NCI-H1092 treated with DMSO at 0.1 percent for 48 hours (cell line): ENCODE measurements at places on chromosomes 5 and 9.

- DNase-seq, result no peak
These were observed 170.5 kb downstream of the NDUFS4 start for GRCh38 chr5:53730943-53731342.

DNA sequence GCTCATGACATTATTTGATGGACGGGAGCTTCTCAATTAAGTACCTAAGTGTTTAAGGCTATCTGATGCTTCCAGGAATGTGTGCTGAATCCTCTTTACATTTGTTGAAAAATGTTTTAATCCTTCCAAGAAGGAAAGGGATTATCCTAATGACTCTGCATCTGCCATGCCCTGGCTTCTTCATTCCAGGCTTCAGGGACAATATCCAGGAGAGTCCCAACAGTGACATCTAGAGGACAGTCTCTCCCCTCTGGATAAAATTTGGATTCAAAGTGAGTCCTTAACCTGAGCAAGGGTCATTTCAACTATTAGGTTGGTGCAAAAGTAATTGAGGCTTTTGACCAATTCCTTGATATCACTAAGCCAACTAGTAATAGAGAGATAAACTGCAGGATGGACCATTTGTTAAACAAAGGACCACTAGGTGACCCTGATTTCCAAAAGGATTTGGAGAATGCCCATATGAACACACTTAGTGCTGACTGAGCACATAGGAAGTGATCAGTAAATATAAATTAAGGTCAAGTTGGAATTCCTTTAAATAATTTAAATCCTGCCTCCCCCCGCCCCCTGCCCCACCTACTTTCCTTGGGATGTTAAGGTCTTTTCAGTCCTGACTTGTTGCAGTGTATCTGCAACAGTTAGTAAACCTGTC is 19.1 kb downstream of the TNFSF8 start:
- DNase-seq, result peak; percentile 65

- peak; percentile 25 for DNase-seq
These were observed 13.1 kb upstream of the IFNA14 start for GRCh38 chr9:21252721-21253547.

GRCh38 chr5:146173597-146173996 is 8.9 kb downstream of the LARS1 start:
- DNase-seq, result no peak

DNA sequence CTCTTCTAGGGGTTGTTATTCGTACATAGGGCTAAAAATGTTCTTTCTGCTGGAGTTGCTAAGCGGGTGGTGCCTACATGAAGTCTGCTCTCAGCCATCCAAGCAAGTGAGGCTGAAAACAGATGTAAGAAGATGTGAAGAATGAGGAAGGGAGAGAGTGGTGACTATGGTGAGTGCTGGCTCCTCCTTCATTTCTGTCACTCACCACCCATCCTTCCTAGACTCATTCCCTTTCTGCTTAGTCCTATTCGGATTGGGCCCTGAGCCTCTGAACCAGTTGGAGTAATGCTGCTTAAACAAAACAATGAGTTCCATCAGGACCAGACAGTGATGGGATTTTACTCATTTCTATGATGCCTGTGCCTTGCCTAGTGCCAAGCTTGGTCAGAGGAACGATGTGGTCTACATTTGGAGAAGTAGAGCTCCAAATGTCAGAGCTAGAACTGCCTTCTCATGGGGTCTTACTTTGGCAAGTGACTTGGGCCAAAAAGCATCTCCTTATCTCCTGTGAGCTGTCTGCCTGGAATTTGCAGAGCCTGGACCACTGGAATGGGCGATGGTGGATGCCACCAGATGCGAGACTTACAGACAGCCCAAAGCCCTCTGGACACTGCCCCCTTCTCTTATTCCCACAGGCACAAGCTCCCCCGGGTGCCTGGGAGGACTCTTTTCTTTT is 192.9 kb downstream of the FBXL7 start:
- no peak for DNase-seq

- DNase-seq, result no peak
These were observed 176.1 kb upstream of the HMHB1 start for GRCh38 chr5:143635888-143636287.

DNA sequence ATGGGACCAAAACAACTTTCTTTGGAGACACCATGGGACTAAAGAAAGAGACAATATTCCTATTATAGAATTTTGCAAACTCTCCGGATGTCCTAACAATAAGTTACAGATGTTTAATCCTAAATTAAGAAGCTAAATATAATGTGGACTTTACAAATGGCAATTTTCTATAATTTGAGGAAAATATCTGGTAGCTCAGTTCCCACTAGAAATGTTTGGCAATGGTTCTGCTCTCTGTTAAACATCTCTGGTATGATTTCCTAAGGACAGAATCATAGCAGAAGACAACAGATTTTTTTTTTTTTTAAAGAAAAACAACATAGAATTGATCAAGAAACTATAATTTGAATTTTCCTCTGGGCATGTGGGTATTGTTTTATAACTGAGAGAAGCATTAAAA is 232.8 kb downstream of the ENC1 start:
- DNase-seq, result no peak

- DNase-seq, result no peak
These were observed 72.5 kb downstream of the MRPS30 start for GRCh38 chr5:44881266-44881665.

DNA sequence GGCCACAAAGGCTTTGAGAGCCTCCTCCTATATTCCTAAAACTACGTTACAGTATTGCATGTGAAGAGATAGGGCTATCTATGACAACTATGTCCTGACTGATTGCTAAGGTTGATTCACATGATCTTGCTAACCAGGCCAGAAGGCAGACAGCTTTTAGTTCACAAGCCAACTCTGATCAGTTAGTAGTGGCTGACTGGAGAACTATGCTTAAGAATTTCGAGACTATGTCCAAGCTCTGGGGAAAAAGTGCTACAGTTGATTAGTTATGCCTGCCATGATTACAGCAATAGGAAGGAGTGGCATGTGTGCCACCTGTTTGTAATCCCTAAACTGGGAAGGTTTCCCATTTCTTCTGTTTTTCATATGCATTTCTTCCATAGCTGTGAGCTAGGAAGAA is 223.4 kb downstream of the DOCK8 start:
- no peak for DNase-seq

- DNase-seq, result no peak
These were observed 514.1 kb upstream of the MEF2C start for GRCh38 chr5:89397096-89397495.

DNA sequence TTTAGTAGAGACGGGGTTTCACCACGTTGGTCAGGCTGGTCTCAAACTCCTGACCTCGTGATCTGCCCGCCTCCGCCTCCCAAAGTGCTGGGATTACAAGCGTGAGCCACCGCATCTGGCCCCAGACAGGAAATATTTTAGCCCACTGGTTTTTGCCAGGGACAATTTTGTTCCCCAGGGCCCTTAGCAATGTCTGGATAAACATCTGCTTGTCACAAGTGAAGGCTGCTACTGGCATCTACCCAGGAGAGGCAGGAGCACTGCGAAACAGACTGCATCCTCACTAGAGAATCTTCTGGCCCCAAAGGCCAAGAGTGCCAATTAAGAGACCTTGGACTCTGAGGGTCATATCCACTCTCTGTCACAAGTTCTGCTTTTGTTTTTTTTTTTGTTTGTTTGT is 2.4 kb upstream of the TPRN start:
- DNase-seq, result no peak

DNA sequence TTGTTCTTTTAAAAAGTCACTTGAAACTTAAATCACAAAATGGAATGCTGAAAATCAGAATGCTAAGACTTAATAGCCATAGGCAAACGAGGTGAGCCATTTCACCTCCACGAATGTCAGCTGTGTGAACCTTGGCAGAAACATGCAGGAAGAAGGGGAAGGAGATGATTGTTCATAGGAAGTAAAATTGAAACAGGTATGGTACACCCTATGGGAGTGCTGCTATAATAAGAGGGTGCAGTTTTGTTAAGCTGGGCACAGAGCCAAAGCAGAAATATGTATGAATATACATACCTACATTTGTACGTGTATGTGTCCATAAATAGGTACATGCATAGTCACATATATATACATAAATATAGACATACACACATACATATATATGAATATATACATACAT is 51.0 kb upstream of the SPINK5 start:
- no peak for DNase-seq

GRCh38 chr5:103452089-103452488 is 110.5 kb downstream of the NUDT12 start:
- no peak for DNase-seq

GRCh38 chr9:99559776-99560175 is 261.9 kb upstream of the NR4A3 start:
- DNase-seq, result no peak

GRCh38 chr9:69658987-69659675 is 13.0 kb downstream of the APBA1 start:
- DNase-seq, result no peak

- no peak for DNase-seq
These were observed 2.3 kb upstream of the TNIP1 start for GRCh38 chr5:151083081-151083676.

GRCh38 chr9:128805661-128806060 is 12.6 kb upstream of the ENDOG start:
- DNase-seq, result no peak

- no peak for DNase-seq
These were observed 1.7 kb upstream of the PTPN3 start for GRCh38 chr9:109499631-109500410.

DNA sequence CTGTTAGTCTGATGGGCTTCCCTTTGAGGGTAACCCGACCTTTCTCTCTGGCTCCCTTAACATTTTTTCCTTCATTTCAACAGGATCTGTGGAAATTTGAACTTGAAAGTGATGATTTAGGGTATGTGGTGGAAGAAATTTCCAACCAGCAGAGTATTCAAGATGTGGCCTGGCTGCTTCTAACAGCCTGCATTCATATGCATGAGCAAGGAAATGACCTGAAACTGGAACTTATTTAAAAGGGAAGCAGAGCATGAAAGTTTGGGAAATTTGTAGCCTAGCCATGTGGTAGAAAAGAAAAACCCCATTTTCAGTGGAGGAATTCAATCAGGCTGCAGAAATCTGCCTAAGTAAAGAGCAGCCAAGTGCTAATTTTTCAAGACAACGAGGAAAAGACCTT is 41.7 kb downstream of the UNC13B start:
- no peak for DNase-seq

- no peak for DNase-seq
These were observed 4.8 kb downstream of the ZNF483 start for GRCh38 chr9:111529787-111530186.

DNA sequence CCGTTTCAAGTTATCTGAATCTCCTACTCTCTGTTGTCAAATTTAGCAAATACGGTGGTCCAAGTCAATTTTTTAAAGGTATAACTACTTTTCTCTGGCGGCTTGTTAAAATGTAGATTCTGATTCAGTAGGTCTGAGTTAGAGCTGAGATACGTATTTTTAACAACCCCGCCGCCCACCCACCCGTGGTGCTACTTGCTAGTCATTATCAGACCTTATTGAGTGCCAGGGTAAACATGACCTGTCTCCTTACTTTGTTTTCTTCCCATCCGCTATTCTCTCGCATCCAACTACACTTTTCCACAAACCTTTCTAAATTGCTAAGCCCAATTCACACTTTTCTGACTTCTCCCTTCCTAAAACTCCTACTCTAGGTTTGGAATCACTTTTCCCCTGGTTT is 694 bp upstream of the PLAA start:
- DNase-seq, result peak; percentile 41

- DNase-seq, result peak; percentile 89
These were observed 1.4 kb upstream of the CIZ1 start for GRCh38 chr9:128192601-128193371.

DNA sequence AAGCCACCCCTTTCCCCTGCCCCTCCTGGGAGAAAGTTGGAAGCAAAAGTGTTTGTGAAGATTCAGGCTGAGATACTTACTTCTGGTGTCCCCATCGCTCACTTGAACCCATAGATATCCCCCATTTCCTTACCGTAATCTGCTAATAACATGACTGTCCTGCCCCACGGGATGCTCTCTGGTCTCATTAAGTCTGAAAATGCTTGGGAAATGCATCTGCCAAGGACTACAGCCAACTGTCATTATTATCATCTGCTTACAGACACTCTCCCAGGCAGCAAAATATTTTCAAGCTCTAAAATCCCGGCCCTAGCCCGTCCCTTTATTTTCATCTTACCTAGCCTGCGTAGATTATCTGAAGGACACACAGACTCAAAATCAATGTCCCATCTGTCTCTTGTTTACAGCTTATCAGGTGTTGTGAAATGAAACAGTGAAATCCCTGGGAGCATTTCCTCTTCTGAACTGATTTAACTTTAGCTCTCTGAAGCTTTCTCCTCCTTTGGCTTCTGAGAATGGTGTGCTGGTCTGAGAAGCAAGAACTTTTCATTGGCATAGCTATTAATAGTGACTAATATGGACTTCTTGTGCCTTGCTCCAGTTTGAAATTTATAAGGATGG is 126.9 kb upstream of the OSMR start:
- DNase-seq, result no peak

DNA sequence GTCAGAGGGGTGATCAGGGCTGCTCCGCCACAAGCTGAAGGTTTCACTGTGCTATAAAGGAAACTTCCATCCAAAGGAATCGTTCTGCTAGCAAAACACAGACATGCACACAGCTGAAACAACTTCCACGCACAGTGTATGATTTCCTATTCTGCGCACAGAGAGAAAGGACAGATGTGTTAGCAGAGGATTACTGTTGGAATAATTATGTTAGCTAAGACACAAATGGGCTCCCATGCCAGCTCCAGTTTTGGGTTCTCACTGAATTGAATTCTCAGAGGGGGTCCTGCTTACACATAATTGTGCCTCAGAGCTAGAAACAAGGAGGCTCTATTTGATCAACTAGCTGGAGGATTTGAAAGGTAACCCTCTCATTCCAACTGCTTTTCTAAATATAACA is 352.4 kb downstream of the IRX2 start:
- no peak for DNase-seq

DNA sequence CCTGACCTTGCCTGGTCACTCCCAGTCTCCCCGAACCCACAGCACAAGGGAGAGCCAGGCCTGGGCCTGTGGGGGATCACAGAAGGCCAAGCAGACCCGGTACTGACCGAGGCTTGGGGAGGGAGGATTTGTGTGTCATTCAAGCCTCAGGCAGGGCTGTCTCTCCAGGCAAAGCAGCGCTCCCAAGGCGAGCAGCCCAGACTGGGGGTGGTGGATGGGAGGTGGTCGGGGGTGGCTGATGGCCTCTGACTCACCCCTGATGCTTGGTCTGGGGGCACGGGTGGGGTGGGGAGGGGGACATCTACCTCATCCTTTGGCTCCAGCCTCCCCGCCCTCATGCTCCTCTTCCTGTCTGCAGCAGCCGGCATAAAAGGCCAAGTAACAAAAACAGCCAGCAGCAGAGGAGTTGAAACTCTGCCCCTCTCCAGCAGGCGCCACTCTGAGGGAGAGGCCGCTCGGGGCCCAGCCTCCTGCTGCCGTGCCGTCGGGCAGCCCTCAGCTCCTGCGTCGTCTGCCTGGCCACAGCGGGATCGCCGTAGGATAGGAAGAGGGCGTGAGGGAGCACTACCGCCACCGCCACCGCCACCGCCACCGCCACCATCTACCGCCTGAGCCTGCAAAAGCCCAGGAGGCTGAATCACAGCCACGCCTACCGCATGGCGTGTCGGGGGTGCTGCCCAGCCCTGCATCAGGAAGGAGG is 166.0 kb downstream of the OLFM1 start:
- no peak for DNase-seq

- no peak for DNase-seq
These were observed 103.8 kb downstream of the MAP1B start for GRCh38 chr5:72210888-72211678.

GRCh38 chr9:134554373-134555093 is 87.1 kb upstream of the COL5A1 start:
- no peak for DNase-seq
